ENCODE measurements at places on chromosomes 4 and X.

GRCh38 chr4:24745172-24745895, 50.0 kb upstream of the SOD3 start:
- no peak for DNase-seq

DNA sequence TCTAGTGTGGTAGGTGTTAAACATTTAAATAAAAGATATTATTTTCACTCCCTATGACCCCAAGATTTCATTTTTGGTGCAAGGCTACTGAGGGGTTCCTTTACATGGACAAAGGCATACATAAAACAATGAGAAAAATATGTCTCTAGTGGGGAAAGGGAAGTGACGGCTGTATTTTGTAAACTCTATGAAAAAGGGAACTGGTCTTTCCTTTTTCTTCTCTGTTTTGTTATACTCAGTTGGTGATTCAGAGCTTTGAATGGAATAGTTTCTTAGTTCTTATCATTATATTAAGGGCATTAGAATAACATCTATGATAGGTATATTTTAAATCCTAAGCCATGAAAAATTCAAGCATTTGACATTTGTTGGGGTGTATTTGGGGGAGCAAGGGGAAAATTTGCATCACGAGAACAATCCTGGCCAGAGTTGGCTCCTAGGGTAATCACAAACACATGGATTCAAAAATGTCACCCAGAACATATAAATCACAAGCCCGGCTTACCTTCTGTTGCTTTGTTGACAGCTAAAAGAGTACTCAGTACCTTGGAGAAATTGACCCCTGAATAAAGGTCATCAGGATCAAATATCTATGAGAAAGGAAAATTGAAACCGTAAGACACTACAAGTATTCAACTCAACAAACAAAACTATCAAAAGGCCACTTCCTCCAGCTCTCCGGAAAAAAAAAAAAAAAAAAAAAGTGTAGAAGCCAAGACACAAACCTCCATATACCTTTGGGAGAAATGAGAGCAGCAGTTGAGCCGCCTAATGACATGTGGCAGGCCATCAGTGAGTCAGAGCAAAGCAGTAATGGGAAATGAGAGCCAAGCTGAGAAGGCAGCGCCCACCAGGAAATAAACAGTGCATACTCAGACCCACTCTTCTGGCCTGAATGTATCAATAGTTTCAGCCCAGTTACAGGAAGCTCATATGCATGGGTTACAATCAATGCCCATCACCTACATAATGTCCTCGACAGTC, 33.4 kb downstream of the ARHGEF6 start:
- DNase-seq = no peak

- DNase-seq = no peak
Observed at GRCh38 chrX:64850371-64851082, 125.7 kb downstream of the ZC4H2 start.

- DNase-seq = no peak
Observed at GRCh38 chrX:110159865-110160264, 157.0 kb downstream of the TMEM164 start.

DNA sequence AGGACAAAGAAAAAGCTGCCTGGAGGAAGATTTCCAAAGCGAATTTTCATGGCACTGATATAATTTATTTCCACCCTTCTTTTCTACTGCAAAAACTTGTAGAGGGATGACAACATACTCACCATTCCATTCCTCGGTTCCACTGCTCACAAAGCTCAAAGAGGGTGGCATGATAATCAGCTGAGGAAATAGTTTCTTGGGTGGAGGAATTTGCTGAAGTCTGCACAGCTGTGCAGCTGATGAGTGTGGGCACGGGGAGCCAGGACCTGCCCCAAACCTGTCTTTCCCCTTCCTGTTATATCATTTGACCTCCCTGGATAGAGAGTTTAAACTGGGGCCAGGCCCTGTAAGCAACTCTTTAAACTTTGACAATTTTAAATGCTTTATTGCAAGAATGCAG, 160.6 kb downstream of the PACRGL start:
- DNase-seq = no peak

All from NCI-H1694 (cell line).